MCF 10A (cell line): ENCODE measurements at places on chromosomes 3 and 15. TPM values are rescaled to one million over a fixed set of nuclear protein-coding genes. Genes with fewer than 3 reads are reported as not detected.

DNA sequence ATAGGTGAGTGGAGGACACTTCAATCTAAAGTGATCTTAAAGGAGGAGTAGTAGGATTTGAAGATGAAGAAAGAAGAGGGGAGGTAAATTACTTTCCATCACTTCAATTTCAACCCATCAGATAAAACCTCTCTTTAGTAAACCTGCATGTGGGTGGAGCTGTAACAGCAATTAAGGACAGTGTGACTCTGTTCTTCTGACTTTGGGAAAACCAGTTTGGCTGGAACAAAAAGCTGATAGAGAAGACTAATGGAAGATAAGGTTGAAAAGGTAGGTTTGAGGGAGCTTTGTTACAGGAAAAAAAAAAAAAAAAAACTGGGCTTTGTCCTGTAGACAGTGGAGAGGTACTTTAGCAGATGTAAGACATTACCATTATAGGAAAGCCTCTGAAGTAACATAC lies 4.5 kb upstream of the GSK3B start:
- peaks cover 25% of the 10 kb centered on the region for H3K36me3 ChIP-seq
- H3K4me1 ChIP-seq = peaks cover 29% of the 10 kb centered on the region
- H3K27me3 ChIP-seq = no peaks in the 10 kb centered on the region

GRCh38 chr3:157868196-157868595 lies 238.0 kb downstream of the SHOX2 start:
- no peak overlapping the region for H3K4me3 ChIP-seq
- peak; percentile 14 for DNase-seq
- H3K27me3 ChIP-seq = no peaks in the 10 kb centered on the region
- no peaks in the 10 kb centered on the region for H3K36me3 ChIP-seq
- no peak overlapping the region for H3K27ac ChIP-seq
- H3K4me1 ChIP-seq = no peaks in the 10 kb centered on the region

DNA sequence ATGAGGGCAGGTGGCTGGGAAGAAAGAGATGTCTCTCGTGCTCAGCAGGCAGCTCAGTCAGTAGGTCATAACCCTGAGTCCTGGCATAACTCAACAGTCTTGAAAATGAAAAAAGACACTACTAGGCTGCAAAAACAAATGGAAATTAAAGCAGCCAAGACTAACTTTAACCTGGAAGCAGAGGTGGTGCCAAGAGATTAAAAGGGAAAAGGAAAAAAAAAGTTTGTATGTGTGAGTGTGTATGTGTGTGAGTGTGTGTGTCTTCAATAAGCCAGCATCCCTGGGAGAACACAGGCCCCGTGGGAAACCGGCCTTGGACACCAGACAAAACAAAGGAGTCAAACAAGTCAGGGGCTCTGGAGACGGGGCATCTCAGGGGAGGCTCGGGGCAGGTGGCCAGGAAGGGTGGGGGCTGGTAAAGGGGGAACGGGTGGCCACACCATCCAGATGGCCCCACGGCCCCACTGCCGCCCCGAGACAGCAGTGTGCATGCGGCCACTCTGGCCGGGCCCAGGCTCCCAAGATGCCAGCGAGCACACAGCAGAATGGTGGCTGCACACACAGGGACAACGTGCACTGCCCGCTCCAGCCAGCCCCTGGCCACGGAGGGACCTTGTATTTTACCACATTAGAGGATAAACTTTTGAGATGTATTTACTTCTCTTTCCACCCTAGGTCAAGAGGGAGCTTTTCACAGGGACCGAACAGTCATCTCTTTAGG lies 23.8 kb downstream of the CYFIP1 start:
- peaks cover 6% of the 10 kb centered on the region for H3K4me1 ChIP-seq
- no peaks in the 10 kb centered on the region for H3K27me3 ChIP-seq
- no peak for DNase-seq
- no peak overlapping the region for H3K4me3 ChIP-seq
- peaks cover 23% of the 10 kb centered on the region for H3K36me3 ChIP-seq

GRCh38 chr15:82146990-82147461 lies 101.2 kb upstream of the MEX3B start:
- H3K27me3 ChIP-seq = no peaks in the 10 kb centered on the region
- peaks cover 39% of the 10 kb centered on the region for H3K36me3 ChIP-seq
- DNase-seq = peak; percentile 73
- H3K4me3 ChIP-seq = no peak overlapping the region
- peak overlapping the region; percentile 89 for H3K27ac ChIP-seq

- DNase-seq = no peak
- H3K36me3 ChIP-seq = no peaks in the 10 kb centered on the region
- H3K4me1 ChIP-seq = no peaks in the 10 kb centered on the region
- H3K27ac ChIP-seq = no peak overlapping the region
Observed at GRCh38 chr3:124395162-124395561, 335.1 kb upstream of the UMPS start.

DNA sequence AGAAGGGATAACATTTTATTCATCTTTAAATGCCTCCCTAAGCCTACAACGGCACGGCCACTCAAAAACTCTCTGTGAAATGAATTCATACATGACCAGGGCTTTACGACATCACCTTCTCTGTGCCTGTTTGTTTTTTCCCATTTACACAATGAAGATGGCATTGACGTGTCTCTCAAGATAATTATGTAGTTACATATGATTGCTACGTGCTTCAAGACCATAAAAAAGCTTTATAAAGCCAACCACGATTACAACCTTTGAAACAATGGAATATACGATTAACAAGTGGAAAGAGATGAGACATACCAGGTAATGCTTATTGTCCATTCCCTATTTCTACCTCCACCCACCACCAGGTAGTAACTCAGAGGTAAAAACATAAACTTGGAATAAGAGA lies 168.4 kb downstream of the P3H2 start:
- DNase-seq = no peak
- no peaks in the 10 kb centered on the region for H3K27me3 ChIP-seq
- H3K4me3 ChIP-seq = no peak overlapping the region
- no peak overlapping the region for H3K27ac ChIP-seq
- H3K36me3 ChIP-seq = peaks cover 1% of the 10 kb centered on the region

- no peak for DNase-seq
- H3K4me1 ChIP-seq = no peaks in the 10 kb centered on the region
- peaks cover 30% of the 10 kb centered on the region for H3K27me3 ChIP-seq
- H3K36me3 ChIP-seq = no peaks in the 10 kb centered on the region
- H3K27ac ChIP-seq = no peak overlapping the region
Observed at GRCh38 chr3:133135306-133135705, 97.1 kb downstream of the TMEM108 start.

GRCh38 chr15:74545776-74546656 lies 5.0 kb downstream of the ARID3B start:
- peaks cover 34% of the 10 kb centered on the region for H3K4me1 ChIP-seq
- H3K27ac ChIP-seq = no peak overlapping the region
- H3K4me3 ChIP-seq = no peak overlapping the region
- peaks cover 7% of the 10 kb centered on the region for H3K36me3 ChIP-seq
- peak; percentile 99 for DNase-seq

- peaks cover 1% of the 10 kb centered on the region for H3K4me1 ChIP-seq
- no peak overlapping the region for H3K4me3 ChIP-seq
- H3K36me3 ChIP-seq = no peaks in the 10 kb centered on the region
- H3K27me3 ChIP-seq = no peaks in the 10 kb centered on the region
Observed at GRCh38 chr15:79635149-79635771, 203.1 kb downstream of the MINAR1 start.

DNA sequence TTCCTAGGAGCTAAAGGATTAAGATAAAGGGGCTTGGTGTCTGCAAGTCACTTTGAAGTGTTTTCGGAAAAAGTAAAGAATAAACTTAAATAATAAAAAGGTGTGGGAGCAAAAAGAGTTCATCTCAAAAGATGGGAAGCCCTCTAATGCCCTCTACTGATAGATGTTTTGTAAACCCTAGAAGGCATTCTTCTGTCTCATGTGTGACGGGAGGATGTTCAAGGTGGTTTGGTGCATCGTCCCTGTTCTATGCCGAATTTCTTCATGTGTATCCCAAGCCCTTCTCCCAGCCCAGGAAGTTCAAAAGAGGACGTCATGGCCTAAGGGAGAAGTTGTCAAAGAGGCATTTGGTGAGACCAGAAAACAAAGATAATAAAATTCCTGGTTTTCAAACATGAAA lies 37.2 kb downstream of the CCK start:
- no peak overlapping the region for H3K27ac ChIP-seq
- H3K4me1 ChIP-seq = peaks cover 5% of the 10 kb centered on the region
- DNase-seq = peak; percentile 29
- H3K36me3 ChIP-seq = peaks cover 5% of the 10 kb centered on the region
- no peak overlapping the region for H3K4me3 ChIP-seq
- H3K27me3 ChIP-seq = peaks cover under 1% of the 10 kb centered on the region

DNA sequence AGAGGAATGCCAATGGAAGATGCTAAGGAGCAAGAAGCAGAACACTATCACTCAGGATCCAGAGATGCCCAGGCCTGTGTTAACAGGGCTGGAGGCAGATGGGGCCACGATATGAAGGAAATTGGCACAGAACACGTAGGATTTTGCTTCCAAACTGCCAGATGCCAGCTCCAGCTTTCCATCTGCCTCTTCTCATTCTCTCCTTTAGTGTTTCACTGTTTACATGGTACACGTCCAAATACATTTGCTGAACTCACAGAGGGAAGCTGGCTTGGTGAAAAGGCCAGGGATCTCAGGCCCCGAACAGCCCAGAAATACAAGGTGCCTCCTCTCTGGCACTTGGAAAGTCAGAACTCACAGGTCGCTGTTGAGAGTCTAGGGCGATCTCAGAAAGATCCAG lies 187.0 kb downstream of the NTRK3 start:
- H3K27me3 ChIP-seq = no peaks in the 10 kb centered on the region
- DNase-seq = no peak
- H3K4me1 ChIP-seq = no peaks in the 10 kb centered on the region
- H3K4me3 ChIP-seq = no peak overlapping the region
- no peaks in the 10 kb centered on the region for H3K36me3 ChIP-seq
- no peak overlapping the region for H3K27ac ChIP-seq

GRCh38 chr15:98967916-98968315 lies 39.7 kb downstream of the PGPEP1L start:
- H3K36me3 ChIP-seq = peaks cover 13% of the 10 kb centered on the region
- no peak overlapping the region for H3K4me3 ChIP-seq
- H3K4me1 ChIP-seq = no peaks in the 10 kb centered on the region

DNA sequence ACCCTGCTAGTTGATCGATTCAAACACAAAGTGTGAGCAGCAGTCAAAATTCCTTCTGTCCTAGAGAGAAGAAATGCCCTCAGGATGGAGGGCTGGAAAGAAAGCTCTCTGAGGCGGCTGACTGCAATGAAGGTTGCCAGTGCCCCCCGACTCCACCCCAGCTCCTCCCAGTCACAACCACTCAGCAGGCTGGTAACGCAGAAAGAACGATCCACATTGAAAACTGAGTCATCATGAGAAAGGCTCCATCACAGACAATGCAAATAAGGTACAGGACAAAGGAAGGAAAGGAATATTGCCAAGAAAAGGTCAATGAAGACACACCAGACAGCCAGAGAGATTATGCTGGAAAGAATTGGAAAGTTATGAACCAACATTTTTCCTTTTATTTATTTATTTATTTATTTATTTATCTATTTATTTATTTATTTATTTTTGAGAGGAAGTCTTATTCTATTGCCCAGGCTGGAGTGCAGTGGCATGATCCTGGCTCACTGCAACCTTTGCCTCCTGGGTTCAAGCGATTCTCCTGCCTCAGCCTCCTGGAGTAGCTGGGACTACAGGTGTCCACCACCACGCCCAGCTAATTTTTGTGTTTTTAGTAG lies 17.4 kb upstream of the VGLL4 start:
- no peak overlapping the region for H3K27ac ChIP-seq
- H3K4me3 ChIP-seq = no peak overlapping the region
- H3K4me1 ChIP-seq = peaks cover 13% of the 10 kb centered on the region
- DNase-seq = peak; percentile 25
- H3K27me3 ChIP-seq = no peaks in the 10 kb centered on the region

GRCh38 chr3:11168881-11169805 lies 14.8 kb downstream of the HRH1 start:
- H3K4me3 ChIP-seq = no peak overlapping the region
- no peaks in the 10 kb centered on the region for H3K27me3 ChIP-seq
- no peak overlapping the region for H3K27ac ChIP-seq
- peaks cover 6% of the 10 kb centered on the region for H3K36me3 ChIP-seq

- H3K27me3 ChIP-seq = no peaks in the 10 kb centered on the region
- no peak overlapping the region for H3K27ac ChIP-seq
- H3K4me1 ChIP-seq = peaks cover 69% of the 10 kb centered on the region
- peaks cover 95% of the 10 kb centered on the region for H3K36me3 ChIP-seq
- DNase-seq = no peak
- H3K4me3 ChIP-seq = peak overlapping the region; percentile 98
Observed at GRCh38 chr3:185926445-185926844, 11.4 kb downstream of the TRA2B start.

- no peak for DNase-seq
- H3K36me3 ChIP-seq = peaks cover 15% of the 10 kb centered on the region
- H3K4me1 ChIP-seq = peaks cover 11% of the 10 kb centered on the region
- no peak overlapping the region for H3K27ac ChIP-seq
Observed at GRCh38 chr3:188330138-188330537, 176.2 kb downstream of the LPP start.

GRCh38 chr3:197155046-197155445 lies 125.4 kb upstream of the MELTF start:
- no peak overlapping the region for H3K27ac ChIP-seq
- DNase-seq = no peak
- peaks cover 16% of the 10 kb centered on the region for H3K36me3 ChIP-seq

DNA sequence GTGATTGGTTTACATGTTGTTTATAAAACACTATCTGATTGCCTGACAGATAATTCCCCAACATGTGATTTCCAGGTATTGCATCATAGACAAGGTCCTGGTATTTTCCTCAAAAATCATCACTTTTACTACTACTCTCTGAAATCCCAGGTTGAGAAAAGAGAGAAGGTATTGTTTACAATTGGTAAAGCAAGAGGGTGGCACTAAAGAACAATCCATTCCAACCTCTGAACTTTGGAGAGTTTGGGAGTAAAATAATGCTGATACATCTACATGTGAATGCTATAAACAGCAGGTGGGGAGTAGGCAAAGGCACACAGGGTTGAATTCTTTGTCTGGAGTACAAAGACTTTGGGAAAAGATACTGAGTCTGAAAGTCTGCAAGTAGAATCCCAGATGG lies 134.2 kb downstream of the WDR72 start:
- no peak overlapping the region for H3K27ac ChIP-seq
- no peak overlapping the region for H3K4me3 ChIP-seq
- H3K27me3 ChIP-seq = peaks cover 11% of the 10 kb centered on the region
- no peaks in the 10 kb centered on the region for H3K4me1 ChIP-seq

PPARG gene
- 7.1 and 12.4 TPM in 2 replicates for total RNA-seq

ZNF80 gene
- not detected in 2 replicates for total RNA-seq

STAB1 gene
- not detected in 2 replicates for total RNA-seq

ASB14 gene
- total RNA-seq = not detected in 2 replicates

SLC12A8 gene
- 8.5 and 13.0 TPM in 2 replicates for total RNA-seq

CPNE4 gene
- total RNA-seq = not detected in 2 replicates

ADCY5 gene
- not detected in 2 replicates for total RNA-seq

ERICH6 gene
- total RNA-seq = not detected in 2 replicates

CHDH gene
- total RNA-seq = 0.49 and 0.56 TPM in 2 replicates
